GM13976 (cell line): ENCODE measurements at places on chromosomes 1 and 21.
A peak's percentile ranks its signal among the peaks of the same experiment; 100 is the strongest.

DNA sequence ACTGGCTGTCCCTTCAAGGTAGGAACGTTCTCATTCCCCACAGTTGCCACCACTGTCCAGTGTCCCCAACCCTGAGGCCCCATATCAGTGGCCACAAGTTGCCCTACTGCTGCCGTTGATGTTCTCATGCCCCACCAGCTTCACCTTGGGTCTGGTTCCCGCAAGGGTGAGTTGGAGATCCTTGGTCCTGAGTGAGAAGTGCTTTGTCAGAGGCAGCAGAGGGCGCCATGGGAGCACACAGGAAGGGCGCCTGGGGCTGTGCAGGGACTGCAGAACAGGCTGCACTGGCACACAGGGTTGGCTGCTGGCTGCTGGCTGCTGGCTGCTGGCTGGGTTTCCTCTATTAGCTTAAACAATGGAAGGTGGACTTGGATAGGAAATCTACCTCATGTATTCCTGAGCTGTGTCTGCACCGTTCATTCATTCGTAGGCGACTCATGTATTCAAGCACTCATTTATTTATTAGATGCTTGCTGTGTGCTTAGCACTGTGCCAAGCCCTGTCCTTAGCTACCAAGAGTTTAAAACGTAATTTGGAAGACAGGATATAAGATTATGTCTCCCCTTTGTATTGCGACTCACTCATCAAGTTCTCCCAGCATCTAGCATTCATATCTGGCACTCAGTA lies 2.1 kb upstream of the S100A9 start:
- peak; percentile 75 for DNase-seq

- DNase-seq: peak; percentile 70
These were observed 2.6 kb upstream of the TOR3A start for GRCh38 chr1:179079113-179079761.

DNA sequence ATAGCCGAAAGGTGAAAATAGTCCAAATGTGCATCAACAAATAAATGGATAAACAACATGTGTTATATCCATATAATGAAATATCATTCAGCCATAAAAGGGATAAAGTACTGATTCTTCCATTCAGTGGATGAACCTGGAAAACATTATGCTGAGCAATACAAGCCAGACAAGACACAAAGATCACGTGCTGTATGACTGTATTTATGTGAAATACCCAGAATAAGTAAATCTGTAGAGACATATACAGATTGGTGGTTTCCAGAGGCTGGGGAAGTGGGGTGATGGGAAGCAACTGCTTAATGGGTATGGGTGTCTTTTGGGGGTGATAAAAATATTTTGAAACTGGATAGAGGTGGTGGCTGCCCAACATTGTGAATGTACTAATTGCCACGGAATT lies 13.3 kb upstream of the GSTM4 start:
- DNase-seq: no peak

DNA sequence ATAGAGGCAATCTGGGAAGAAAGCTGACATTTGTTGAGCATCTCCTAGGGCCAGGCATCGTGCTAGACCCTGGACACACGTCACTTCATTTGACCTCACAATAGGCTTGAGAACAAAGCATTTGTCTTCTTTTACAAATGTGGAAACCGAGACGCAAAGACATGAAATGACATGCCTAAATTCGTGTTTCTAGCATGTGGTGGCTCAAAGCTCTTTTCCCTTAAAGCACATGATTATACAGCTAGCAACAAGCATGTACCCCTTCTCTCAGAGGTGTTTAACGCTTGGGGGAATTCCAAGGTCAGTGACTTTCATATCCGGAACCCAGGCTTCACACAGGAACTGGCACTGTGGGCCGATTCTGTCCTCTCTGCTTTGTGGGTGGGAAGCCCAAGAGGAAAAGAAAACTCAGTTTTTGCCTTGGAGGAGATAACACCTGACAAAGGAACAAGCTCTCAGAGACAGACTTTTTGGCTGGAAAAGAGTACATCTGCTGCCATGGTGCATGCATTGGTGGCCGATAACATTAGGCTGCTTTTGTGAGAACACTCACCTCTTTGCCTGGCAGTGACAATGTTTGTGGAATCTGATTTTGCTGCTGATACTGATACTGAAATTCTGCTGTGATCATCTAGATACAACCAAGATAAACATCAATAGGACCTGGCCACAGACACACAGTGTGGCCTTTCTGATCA lies 15.4 kb upstream of the CD2 start:
- peak; percentile 68 for DNase-seq

DNA sequence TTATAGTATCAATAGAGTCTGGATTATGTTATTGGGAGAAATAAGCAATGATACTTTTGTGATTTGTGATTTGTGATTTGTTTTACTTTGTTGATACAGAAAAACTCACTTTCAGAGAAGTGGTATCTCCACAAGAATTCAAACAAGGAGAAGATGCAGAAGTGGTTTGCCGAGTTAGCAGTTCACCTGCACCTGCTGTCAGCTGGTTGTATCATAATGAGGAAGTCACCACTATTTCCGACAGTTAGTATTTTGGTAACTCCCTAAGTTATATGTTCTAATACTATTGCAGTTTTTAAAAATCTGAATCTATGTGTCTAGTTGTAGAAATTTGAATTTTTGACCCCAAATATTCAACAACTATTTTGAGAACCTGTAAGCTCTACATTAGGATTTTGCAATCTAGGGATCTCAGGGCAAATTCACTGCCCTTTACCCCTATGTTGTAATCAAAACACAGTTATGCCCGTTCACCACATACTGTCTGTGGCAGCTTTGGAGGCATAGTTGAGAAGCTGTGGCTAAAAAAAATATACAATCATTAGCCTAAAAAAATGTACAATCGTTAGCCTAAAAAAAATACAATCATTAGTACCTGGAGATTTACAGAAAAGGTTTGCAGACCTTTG lies 288.1 kb downstream of the NCAM2 start:
- DNase-seq: no peak

DNA sequence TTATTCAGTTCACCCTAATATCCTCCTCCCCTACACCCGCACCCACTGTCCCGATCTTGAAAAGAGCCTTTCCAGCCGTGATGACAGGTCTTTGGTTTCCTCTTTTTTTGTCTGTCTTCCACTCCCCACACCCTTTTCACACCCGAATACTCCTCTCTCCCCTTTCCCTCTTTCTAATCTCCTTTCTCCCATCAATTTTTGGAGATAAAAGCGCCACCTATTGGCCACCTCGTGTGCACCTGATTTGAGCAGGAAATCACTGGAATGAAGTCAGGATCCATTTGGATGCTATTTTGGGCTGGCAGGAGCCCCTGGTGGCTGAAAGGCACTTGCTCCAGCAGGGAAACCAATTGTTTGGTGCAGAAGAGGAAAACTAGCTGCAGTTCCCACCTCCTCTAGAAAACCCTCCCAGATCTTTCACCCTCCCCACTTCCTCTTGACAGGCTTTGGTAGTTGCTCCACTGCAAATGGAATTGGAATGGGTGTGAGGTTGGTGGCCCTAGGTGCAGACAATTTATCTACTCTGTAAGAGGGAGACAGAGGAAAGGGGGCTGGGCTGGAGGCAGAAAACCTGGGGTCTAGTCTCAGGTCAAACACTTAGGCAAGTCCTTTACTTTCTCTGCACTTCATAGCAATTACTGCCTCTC lies 8.4 kb downstream of the FOXE3 start:
- no peak for DNase-seq

DNA sequence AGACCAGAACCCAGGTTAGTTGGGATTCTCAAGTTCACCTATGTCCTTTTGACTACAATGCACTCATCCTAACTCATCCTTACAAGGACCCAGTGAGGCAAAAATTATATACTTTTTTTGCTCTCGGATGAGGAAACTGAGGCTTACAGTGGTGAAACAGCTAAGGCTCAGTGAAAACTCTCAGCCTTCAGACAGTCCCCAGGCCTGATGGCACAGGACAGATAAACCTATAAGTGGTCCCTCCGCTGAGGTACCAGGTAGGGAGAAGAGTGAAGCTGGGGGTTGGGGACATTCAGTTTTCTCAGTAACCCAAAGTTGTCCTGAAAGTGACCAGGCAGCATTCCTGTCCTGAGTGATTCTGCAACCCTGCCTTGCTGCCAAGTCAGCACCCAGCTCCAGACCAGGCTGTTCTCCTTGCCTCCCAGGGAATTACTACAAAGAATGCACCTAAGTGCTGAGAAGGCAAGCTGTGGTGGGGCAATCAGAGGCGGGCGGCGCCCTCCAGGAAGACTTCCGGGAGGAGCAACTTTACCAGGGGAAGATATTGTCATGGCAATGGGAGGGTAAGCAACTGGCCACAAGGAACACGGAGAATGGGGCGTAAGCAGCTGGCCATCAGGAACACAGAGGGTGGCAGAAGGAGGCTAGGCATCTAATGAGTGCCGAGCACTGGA lies 4.6 kb downstream of the TENT5B start:
- DNase-seq: no peak

GRCh38 chr1:243428617-243429342 lies 172.9 kb downstream of the SDCCAG8 start:
- no peak for DNase-seq

GRCh38 chr1:151817353-151817730 lies 12.1 kb upstream of the LINGO4 start:
- no peak for DNase-seq

DNA sequence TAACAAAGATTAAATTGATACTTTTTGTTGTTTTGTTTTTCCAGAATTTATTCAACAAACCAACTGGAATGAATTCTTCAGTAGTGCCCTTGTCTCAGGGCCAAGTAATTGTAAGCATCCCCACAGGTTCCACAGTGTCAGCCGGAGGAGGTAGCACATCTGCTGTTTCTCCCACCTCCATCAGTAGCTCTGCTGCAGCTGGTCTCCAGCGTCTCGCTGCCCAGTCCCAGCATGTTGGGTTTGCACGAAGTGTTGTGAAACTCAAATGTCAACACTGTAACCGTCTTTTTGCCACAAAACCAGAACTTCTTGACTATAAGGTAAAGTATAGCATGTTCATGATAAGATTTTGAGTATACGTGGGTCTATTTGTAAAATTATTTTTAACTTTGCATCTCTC lies 118.5 kb downstream of the ZMYM4 start:
- no peak for DNase-seq

DNA sequence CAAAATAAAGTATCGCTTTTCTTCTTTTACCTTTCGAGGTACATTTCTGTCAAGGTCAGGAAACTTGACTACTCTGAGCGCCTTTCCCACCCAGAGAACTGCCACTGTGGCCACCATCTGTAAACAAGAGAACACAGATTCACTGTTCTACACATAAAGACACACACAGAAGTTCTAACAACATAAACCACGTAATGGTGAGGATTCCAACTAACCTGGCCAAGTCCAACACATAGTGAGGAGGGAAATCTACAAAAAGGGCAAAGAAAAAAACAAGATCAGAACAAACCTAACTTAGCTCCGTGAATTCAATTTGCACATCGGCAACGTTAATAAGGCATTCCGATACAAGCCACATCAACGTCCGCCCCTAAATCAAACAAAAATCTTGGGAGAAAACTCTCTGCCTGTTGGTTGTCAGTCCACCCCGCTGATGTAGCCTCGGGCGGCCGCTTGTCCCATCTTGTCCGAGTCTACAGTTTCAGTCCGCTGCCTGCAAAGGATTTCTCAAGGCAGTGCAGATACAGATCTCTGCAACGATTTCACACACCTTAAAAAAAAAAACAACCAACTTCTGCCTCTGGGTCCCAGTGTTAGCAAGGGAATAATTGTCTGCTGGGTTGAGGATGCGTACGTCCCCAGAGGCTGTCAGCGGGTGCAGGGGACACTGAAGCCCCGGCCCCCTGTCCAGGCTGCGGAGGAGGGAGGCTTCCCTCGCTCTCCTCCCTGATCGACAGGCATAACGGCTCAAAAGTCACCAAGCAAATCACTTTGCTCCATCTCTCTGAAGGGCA lies 1.0 kb downstream of the SLC35D1 start:
- peak; percentile 18 for DNase-seq

DNA sequence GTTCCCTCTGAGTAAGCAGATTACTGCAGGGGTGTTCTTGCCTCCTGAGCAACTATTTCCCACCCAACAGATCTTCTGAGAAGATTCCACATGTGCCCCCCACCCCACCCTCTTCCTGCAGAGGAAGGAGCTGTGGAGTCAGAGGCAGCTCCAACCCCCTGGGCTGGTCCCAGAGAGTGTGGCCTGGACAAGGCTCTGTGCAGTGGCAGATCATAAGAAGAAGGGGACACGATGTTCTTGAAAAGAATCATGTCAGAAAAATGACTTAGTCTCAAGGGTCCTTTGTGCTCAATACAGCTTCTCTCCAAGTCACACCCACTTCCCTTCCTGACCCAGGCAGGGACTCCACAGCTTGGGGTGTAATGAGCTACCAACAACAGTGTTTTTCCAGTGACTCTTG lies 95.2 kb downstream of the SYF2 start:
- no peak for DNase-seq

DNA sequence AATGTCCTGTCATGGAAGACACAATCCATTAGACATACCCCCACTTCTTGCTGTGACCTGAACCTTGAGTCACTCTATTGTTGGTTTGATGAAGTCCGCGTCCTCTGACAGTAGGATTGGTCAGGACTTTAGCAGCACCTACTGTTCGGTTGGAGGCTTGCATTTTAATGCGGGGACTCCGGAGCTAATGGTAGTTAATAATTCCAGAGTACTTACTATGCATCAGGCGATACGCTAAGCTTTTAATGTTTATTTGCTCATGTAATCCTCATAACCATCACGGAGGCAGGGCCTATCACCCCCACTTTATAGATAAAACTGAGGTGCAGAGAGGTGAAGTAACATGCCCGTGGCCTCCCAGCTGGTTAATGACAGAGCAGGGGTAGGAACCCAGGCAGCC lies 7.9 kb upstream of the ELF3 start:
- DNase-seq: no peak

DNA sequence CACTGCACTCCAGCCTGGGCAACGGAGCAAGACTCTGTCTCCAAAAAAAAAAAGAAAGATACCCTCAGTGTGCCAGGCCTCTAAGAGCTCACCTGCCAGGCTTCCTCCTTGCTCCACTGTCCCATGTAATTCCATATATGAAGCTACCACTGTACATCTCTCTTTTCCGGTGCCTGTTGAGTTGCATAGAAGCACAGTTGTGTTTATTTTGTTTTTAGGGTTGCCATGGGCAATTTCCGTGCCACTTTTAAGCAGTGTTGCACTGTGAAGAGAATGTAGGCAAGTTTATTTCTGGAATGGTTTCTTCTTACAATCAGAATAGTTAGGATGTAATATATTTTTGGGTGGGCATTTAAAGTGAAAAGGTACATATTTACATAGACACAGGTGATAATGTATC lies 23.3 kb downstream of the MR1 start:
- DNase-seq: no peak

GRCh38 chr1:94757931-94758330 lies 62.2 kb upstream of the SLC44A3 start:
- no peak for DNase-seq

DNA sequence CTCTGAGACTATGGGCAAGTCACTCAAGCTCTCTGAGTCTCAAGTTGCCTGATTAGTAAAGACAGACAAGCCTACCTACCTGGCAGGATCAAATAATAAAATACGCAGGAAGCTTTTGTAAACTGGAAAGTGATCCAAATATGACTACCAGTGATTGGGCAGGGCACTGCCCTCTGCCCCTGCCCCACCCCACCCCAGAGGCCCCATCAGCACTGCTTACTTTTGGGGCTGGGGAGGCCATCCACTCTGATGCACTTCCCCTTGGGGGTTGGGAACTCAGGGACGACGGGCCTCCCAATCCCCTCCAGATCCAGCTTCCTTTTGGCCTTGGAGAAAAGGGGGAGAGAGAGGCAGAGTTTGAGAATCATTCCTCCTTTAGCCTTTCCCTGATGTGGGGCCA lies 6.9 kb downstream of the E2F2 start:
- no peak for DNase-seq

- DNase-seq: no peak
These were observed 194.3 kb upstream of the RGS18 start for GRCh38 chr1:191963781-191964455.

GRCh38 chr1:244118109-244118761 lies 67.2 kb downstream of the ZBTB18 start:
- no peak for DNase-seq
